ENCODE measurements at places on chromosomes 4 and X.

DNA sequence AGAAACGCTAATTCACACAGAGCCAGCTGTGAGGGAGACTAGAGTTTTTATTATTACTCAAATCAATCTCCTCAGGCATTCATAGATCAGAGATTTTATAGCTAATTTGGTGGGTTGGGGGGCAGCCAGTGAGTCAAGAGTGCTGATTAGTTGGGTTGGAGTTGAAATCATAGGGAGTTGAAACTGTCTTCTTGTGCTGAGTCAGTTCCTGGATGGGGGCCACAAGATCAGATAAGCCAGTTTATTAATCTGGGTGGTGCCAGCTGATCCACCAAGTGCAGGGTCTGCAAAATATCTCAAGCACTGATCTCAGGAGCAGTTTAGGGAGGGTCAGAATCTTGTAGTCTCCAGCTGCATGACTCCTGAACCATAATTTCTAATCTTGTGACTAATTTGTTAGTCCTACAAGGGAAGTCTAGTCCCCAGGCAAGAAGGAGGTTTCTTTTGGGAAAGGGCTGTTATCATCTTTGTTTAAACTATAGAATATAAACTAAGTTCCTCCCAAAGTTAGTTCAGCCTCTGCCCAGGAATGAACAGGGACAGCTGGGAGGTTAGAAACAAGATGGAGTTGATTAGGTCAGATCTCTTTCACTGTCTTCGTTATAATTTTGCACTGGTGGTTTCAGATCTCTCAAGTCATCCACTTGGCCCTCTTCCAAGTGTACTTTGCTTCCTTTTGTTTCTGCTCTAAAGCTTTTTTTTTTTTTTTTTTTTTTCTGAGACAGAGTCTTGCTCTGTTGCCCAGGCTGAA, 5.4 kb upstream of the NAA11 start:
- no peak for DNase-seq

- no peak for DNase-seq
Measured at GRCh38 chr4:150385606-150386005, 196.3 kb upstream of the MAB21L2 start.

- no peak for DNase-seq
Measured at GRCh38 chrX:136215559-136215958, 35.6 kb downstream of the MAP7D3 start.

- DNase-seq = no peak
Measured at GRCh38 chrX:136773648-136774047, 7.1 kb downstream of the ARHGEF6 start.

DNA sequence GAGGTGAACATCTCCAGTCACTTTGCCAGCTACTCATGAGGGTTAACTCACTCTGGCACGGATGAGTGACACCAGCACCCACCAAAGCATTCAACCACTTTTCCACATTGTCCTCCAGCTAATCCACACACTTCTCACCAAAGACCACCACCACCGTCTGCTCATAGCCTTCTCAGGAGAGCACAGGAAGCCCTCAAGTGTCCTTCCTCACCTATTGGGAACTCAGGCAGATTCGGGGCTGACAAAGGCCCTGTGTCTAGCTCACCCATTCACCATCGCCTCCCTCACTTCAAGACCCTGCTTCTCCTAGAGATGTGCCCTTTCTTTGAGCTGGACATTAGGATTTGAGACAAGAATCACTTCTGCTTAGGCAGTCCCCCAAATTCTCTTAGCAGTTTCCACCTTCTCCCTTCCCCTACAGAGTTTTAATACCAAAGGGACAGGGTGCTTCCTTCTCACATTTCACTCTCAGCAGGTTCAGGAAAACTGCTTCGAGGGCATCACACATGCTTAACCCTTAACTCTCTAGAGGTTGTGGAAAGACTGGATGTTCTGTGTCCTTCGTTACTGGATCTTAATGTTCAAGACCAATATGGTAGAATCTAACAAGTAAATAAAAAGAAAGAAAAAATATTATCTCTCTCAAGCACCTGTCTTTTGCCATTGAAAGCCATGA, 11.0 kb downstream of the RXFP1 start:
- DNase-seq = no peak

DNA sequence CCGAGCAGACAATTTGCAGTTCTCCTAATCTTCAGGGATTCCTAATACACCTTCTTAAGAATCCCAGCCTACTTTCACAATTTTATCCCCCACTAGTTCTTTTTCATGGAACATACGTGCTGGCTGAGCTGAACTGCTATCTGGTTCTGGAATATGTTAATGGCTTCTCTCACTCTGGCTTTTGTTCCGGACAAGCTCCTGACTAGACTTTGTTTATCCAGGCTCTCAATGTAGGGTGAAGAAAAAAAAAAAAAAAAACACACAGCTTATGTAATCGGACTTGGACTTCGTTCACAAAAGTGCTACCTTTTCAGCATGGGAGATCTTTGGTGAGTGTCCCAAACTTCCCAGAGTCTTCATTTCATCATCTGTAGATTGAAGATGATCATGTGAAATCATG, 555.4 kb upstream of the CPEB2 start:
- no peak for DNase-seq

GRCh38 chr4:143512978-143513313, 556 bp upstream of the SMARCA5 start:
- DNase-seq = no peak

Measured in stimulated activated CD8-positive, alpha-beta memory T cell treated with anti-CD3 and anti-CD28 coated beads, Interleukin-2, amount 100 ng/mL, for 1 hour (primary cell).